ENCODE measurements at places on chromosomes 3 and 15.

DNA sequence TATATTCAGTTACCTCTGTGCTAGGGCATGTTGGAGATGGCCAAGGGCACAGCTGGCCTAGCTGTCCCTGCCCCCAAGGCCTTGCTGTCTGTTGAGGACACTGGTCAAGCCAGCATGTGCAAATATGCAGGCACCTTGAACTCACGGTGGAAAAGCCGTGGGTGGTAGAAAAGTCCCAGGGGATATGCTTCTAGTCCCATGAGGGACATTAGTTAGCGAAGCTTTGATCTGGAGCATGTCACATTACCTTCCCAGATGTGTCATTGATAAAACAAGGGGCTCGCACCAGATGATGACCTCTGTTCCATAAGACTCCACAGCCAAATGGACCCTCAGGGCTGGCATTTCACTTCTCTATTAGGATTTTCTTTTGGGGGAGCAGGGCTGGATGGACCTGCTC, 14.2 kb upstream of the TMEM158 start:
- DNase-seq = no peak

- DNase-seq = no peak
Measured at GRCh38 chr15:95988574-95988887, 342.0 kb upstream of the NR2F2 start.

GRCh38 chr3:129651435-129652202, 45.1 kb upstream of the PLXND1 start:
- peak; percentile 90 for DNase-seq

DNA sequence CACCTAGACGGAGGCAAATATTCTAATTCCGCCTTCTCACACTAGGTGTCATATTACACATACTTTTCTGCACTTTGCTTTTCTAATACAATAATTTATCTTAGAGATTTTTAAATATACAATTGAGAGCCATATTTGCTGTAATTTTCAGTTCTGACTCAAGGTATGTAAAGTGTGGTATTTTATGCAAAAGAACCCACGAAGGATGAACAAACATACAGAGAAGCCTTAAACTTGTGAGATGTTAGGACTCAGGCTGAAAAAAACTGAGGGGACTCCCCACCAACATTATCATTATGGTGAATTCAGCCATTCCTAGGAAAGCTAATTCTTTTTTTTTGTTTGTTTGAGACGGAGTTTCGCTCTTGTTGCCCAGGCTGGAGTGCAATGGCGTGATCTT, 9.6 kb downstream of the ZBTB11 start:
- DNase-seq = no peak

- DNase-seq = peak; percentile 55
Measured at GRCh38 chr3:174441588-174442301, 417.4 kb upstream of the NAALADL2 start.

DNA sequence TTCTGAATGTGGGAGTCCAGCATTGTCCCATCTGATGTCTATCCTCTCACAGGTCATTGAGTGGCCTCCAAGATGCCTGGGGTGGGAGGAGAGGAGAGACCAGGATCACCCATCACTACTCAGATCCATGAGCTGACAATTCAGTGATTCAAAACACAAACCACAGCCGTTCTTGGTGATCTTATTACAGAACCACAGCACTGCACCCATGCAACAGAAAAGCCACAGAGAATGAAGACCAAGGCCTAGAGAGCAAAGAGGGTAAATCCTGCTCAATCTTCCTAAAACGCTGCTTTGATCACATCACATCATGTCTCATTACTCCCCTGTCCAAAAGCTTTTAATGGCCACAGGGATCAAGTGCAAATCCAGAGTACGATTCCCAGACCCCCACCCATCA, 23.5 kb downstream of the ANP32A start:
- peak; percentile 62 for DNase-seq

DNA sequence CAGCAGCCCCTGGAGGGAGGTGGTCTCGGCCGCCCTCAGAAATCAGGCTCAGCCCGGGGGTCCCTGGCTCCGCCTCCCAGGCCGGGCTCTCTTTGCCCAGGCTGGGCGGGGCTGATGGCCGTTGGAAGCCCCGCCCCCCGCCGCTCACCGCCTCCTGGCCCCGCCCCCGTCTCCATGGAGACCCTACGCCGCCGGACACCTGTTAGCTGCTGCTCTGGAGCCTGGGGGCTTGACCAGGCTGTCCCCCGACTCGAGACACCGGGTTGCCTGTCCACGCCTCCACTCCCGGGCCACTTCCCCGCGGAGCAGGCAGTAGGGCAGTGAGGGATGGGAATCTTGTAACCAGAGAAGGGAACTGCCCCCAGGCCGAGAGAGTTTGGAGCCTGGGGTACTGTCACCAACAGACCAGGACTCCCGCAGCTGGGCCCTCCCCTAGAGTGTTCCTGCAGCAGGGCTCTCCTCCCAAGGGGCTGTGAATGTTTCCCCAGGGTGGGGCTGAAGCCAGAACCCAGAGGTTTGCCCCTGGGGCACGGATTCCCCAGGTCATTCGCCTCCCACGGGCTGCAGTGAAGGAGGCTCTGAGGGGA, 27.8 kb upstream of the RPL32 start:
- DNase-seq = peak; percentile 38

DNA sequence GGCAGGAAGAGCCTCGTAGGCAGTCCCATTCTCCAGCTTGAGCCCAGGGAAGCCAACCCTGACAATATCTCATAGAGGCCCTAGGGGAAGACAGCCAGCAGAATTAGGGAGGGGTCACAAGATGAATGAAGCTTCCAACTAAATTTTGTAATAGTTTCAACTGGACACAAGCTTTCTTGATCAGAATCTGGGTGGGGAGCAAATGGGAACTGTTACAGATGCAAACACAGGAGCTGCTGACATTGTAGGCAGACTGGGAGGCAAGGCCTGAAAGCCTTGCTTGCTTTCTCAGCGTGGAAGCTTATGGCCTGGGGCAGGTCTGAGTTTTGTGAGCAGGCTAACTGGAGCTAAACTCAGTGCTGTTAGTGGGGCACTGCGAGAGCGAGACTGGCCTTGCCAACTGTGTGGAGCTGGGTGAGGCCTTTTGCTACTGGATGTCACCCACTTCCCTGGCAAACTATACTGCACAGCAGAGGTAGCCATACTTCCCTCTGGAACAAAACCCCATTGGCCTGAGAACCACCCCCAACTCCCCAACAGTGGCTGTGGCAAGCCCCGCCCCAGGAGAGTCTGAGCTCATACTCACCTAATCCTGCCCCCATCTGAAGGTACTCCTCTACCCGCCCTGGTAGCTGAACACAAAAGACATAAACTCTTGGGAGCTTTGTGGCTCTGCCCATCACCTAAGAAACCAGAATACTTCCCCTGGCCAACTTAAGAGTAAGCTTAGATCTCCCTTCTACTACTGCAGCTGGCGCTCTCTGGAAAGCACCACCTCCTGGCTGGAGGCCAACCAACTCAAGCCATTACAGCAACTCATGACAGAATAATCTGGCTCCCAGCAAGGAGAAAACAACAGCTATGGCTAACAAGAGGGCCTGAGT, 42.9 kb downstream of the CFAP20DC start:
- DNase-seq = peak; percentile 53

DNA sequence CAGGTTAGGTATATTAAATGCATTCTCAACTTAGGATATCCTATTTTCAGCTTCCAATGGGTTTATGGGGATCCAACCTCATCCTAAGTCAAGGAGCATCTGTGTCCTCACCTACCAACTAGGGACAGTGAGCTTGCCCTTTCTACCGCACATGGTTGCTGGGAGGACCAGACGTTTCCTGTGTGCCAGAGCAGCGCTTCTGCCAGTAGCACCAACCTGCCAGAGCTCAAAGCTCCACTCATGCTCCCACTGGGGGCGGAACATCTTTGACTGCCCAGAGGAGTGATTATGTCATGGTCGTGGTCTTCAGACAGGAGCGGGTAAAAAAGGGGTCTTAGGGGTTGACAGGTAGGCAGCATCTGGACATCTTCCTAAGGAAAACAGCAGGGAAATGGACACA, 24.7 kb downstream of the XPC start:
- no peak for DNase-seq

DNA sequence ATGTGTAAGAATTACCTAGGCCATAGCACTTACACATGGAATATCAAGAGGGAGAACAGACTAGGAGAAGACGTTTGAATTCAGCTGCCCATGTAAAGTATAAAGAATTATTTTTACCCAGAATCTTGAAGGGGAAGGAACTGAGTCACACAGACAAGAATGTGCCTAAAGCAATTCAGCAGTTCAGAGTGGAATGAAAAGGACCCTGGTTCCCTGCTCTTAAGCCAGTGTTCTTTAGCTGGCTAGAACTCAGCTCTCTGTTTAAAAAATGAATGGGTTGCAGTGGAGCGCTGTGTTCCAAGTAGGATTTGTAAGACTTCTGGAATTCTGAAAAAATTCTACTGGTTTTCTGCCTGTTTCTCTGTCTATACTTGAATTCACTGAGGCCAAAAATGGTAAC, 440.2 kb downstream of the LPP start:
- peak; percentile 92 for DNase-seq

DNA sequence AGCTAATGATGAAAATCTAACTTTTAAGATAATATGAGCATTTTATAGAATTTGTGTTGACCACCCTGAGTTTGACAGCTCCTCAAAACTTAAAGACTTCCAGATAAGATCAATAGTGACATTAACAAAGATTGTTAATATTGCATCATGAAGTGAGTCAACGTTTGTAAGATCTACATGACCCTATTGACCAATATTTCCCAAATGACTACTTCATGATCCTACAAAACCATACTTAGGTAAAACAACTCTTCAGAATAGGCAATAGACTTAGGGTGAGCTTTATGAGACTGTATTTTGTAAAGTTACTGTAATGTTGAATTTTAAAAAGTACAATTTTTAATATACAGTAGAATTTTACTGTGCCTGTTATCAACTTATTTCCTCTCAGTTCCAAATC, 422.7 kb upstream of the ALCAM start:
- no peak for DNase-seq

All from astrocyte of the hippocampus (primary cell).